ENCODE measurements at places on chromosomes 3 and 15. TPM values are rescaled to one million over a fixed set of nuclear protein-coding genes. Genes with fewer than 3 reads are reported as not detected.
A peak's percentile ranks its signal among the peaks of the same experiment; 100 is the strongest.

The SPATA12 gene
- 0.57 TPM for total RNA-seq

The SYNPR gene
- total RNA-seq, result not detected

The SMCO1 gene
- total RNA-seq, result not detected

The CLDN18 gene
- total RNA-seq, result not detected

The COL8A1 gene
- 6.6 TPM for total RNA-seq

The TPRG1 gene
- 1.9 TPM for total RNA-seq

The SPINK8 gene
- total RNA-seq, result not detected

The DNASE1L3 gene
- total RNA-seq, result not detected

The CCR5 gene
- total RNA-seq, result not detected

The SPESP1 gene
- total RNA-seq, result not detected

The PLD1 gene
- total RNA-seq, result 32.5 TPM

GRCh38 chr3:122609798-122610559 is 32.5 kb downstream of the PARP15 start:
- no peaks in the 10 kb centered on the region for H3K36me3 ChIP-seq
- H3K27ac ChIP-seq, result peak overlapping the region; percentile 36
- no peaks in the 10 kb centered on the region for H3K27me3 ChIP-seq
- H3K4me3 ChIP-seq, result peak overlapping the region; percentile 15
- DNase-seq, result no peak
- H3K4me1 ChIP-seq, result peaks cover 7% of the 10 kb centered on the region

- H3K27ac ChIP-seq, result no peak overlapping the region
- no peak overlapping the region for H3K4me3 ChIP-seq
- no peaks in the 10 kb centered on the region for H3K36me3 ChIP-seq
- no peaks in the 10 kb centered on the region for H3K4me1 ChIP-seq
Measured at GRCh38 chr3:88000853-88001252, 58.0 kb downstream of the CGGBP1 start.

- H3K27ac ChIP-seq, result no peak overlapping the region
- no peaks in the 10 kb centered on the region for H3K27me3 ChIP-seq
Measured at GRCh38 chr3:8599146-8599545, 45.5 kb downstream of the SSUH2 start.

GRCh38 chr3:59549962-59550361 is 500.1 kb upstream of the CFAP20DC start:
- H3K4me1 ChIP-seq, result no peaks in the 10 kb centered on the region
- DNase-seq, result no peak
- no peak overlapping the region for H3K27ac ChIP-seq
- no peak overlapping the region for H3K4me3 ChIP-seq

- no peak for DNase-seq
- no peaks in the 10 kb centered on the region for H3K36me3 ChIP-seq
- no peak overlapping the region for H3K27ac ChIP-seq
- H3K4me3 ChIP-seq, result no peak overlapping the region
Measured at GRCh38 chr15:59439576-59439975, 1.6 kb downstream of the FAM81A start.

DNA sequence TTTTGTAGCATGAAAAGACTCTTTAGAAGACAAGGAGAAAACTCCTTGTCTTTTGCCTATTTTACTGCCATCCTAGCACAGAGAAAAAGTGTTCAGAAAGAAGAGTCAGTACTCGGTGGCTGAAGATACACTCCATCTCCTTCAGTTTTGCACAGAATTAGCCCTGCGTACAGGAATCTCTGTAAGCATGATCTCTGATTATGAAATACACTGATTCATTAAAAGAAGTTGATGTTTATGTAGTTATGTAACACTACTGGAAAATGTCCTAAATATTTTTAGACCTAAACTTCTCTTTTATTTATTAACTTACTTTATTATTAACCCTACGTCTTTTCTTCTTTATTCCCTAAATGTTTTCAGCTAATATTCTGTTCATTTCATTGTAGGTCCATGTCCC is 138.4 kb downstream of the LEKR1 start:
- no peaks in the 10 kb centered on the region for H3K4me1 ChIP-seq
- DNase-seq, result no peak
- no peak overlapping the region for H3K27ac ChIP-seq
- no peaks in the 10 kb centered on the region for H3K27me3 ChIP-seq

GRCh38 chr3:122969585-122970469 is 57.7 kb downstream of the SEMA5B start:
- peak overlapping the region; percentile 70 for H3K27ac ChIP-seq
- H3K36me3 ChIP-seq, result no peaks in the 10 kb centered on the region
- no peak overlapping the region for H3K4me3 ChIP-seq
- DNase-seq, result peak; percentile 85

DNA sequence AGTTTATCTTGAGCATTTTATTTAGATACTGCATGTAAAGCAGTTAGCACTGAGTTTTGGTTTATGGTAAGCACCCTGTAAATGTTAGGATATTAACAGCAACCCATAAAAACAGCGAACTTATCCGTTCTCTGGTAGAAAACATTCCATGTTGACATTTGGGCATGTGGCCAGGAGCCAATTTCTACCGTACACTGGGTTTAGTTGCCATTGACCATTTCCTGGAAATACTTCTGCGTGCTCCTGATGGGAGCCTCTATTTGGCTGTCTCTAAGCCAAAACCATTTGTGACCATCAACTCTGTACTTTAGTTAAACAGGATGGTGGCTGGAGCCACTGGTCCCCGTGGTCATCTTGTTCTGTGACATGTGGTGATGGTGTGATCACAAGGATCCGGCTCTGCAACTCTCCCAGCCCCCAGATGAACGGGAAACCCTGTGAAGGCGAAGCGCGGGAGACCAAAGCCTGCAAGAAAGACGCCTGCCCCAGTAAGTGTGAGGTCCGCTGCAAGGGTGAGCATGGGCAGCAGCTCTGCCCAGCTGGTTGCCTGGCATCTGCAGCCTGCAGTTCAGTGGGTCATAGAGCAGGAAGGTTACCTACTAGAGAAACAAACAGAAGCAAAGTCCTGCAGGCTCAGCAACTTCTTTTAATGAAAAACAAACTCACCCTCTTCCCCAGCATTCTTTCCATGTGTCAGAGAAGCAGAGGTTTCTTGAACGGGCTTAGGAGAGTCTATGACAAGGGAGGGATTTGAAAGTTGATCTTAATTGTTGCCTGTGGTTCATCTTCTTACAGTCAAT is 7.1 kb downstream of the THBS1 start:
- H3K27ac ChIP-seq, result no peak overlapping the region
- H3K36me3 ChIP-seq, result peaks cover 36% of the 10 kb centered on the region
- H3K27me3 ChIP-seq, result no peaks in the 10 kb centered on the region
- no peaks in the 10 kb centered on the region for H3K4me1 ChIP-seq
- DNase-seq, result no peak
- H3K4me3 ChIP-seq, result no peak overlapping the region

- H3K36me3 ChIP-seq, result no peaks in the 10 kb centered on the region
- H3K27me3 ChIP-seq, result no peaks in the 10 kb centered on the region
- H3K27ac ChIP-seq, result no peak overlapping the region
Measured at GRCh38 chr3:195224156-195224979, 46.6 kb downstream of the XXYLT1 start.

DNA sequence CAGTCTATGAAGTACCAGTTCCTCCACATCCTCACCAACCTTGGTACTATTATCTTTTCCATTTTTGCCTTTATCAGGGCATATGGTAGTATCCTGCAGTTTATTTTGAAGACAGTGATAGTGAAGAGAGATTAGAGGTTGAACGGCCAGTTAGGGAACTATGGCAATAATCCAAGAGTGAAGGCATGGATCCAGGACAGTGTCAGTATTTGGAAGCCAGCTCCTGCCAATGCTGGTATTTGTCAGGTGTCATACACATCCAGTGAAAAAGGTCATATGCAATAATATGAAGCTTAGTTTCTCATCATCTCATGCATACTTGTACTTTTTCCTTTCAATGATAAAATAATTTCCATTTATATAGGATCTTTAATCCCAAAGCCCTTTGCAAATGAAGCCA is 56.8 kb upstream of the KCNMB2 start:
- DNase-seq, result no peak
- no peaks in the 10 kb centered on the region for H3K36me3 ChIP-seq
- no peak overlapping the region for H3K4me3 ChIP-seq
- no peak overlapping the region for H3K27ac ChIP-seq

- no peaks in the 10 kb centered on the region for H3K36me3 ChIP-seq
- DNase-seq, result no peak
- peaks cover 18% of the 10 kb centered on the region for H3K4me1 ChIP-seq
- H3K4me3 ChIP-seq, result no peak overlapping the region
- H3K27ac ChIP-seq, result no peak overlapping the region
Measured at GRCh38 chr3:57784089-57784735, 28.1 kb downstream of the SLMAP start.

DNA sequence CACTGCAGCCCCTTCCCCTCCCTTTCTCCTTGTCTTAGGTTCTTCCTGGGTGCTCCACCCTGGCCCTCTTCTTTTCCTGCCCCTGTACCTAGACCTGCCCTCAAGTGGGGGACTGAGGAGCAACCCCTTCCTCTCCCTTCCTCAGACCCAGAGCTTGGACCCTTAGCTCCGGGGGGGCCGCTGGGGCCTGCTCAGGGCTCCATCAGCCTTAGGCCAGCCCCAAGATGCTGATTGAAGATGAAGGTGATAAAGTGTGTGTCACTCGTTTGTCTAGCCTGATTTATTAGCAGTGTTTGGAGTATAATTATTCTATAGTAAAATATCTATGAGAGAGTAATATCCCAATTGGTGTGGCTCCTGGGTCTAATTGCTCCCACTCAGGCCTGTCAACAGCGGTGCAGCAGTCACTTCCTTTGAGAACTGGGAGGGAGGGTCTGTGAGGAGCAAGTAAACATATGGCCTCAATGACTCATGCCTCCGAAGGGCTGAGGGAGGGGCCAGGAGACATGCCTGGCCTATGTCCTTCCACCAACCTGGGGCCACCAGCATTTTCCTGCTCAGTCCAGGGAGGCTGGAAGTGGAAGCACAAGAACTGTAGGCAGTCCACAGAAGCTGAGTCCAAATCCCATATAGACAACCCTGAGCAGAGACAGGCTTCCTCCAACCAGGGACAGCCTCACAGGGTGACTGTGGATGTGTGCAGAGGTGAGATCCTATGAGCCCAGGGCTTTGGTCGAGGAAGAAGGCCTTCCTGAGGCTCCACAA is 123.2 kb downstream of the DNAJB8 start:
- no peaks in the 10 kb centered on the region for H3K27me3 ChIP-seq
- H3K4me1 ChIP-seq, result peaks cover 17% of the 10 kb centered on the region
- H3K36me3 ChIP-seq, result no peaks in the 10 kb centered on the region
- H3K27ac ChIP-seq, result peak overlapping the region; percentile 28

- no peak overlapping the region for H3K4me3 ChIP-seq
- no peaks in the 10 kb centered on the region for H3K27me3 ChIP-seq
- no peaks in the 10 kb centered on the region for H3K4me1 ChIP-seq
- no peak for DNase-seq
- H3K27ac ChIP-seq, result no peak overlapping the region
Measured at GRCh38 chr15:101426761-101427333, 62.7 kb downstream of the PCSK6 start.

GRCh38 chr3:64621275-64621674 is 66.5 kb downstream of the ADAMTS9 start:
- no peaks in the 10 kb centered on the region for H3K4me1 ChIP-seq
- H3K27ac ChIP-seq, result no peak overlapping the region
- H3K4me3 ChIP-seq, result no peak overlapping the region
- H3K36me3 ChIP-seq, result no peaks in the 10 kb centered on the region

GRCh38 chr15:50190723-50191122 is 8.7 kb downstream of the SLC27A2 start:
- no peaks in the 10 kb centered on the region for H3K27me3 ChIP-seq
- no peaks in the 10 kb centered on the region for H3K36me3 ChIP-seq
- no peak for DNase-seq
- H3K4me1 ChIP-seq, result no peaks in the 10 kb centered on the region
- no peak overlapping the region for H3K27ac ChIP-seq

GRCh38 chr15:94584833-94585244 is 353.5 kb downstream of the MCTP2 start:
- no peak overlapping the region for H3K4me3 ChIP-seq
- H3K36me3 ChIP-seq, result no peaks in the 10 kb centered on the region
- no peaks in the 10 kb centered on the region for H3K4me1 ChIP-seq
- peaks cover 66% of the 10 kb centered on the region for H3K27me3 ChIP-seq
- H3K27ac ChIP-seq, result no peak overlapping the region

- no peak for DNase-seq
- H3K4me1 ChIP-seq, result no peaks in the 10 kb centered on the region
- H3K4me3 ChIP-seq, result no peak overlapping the region
- H3K27ac ChIP-seq, result no peak overlapping the region
- no peaks in the 10 kb centered on the region for H3K36me3 ChIP-seq
- H3K27me3 ChIP-seq, result peaks cover 24% of the 10 kb centered on the region
Measured at GRCh38 chr3:52779011-52779836, 1.8 kb downstream of the ITIH1 start.

GRCh38 chr15:51878446-51879386 is 49.3 kb downstream of the TMOD3 start:
- H3K36me3 ChIP-seq, result peaks cover 11% of the 10 kb centered on the region
- H3K4me3 ChIP-seq, result no peak overlapping the region
- H3K27ac ChIP-seq, result peak overlapping the region; percentile 63
- peaks cover 47% of the 10 kb centered on the region for H3K4me1 ChIP-seq
- no peaks in the 10 kb centered on the region for H3K27me3 ChIP-seq
- DNase-seq, result peak; percentile 85

DNA sequence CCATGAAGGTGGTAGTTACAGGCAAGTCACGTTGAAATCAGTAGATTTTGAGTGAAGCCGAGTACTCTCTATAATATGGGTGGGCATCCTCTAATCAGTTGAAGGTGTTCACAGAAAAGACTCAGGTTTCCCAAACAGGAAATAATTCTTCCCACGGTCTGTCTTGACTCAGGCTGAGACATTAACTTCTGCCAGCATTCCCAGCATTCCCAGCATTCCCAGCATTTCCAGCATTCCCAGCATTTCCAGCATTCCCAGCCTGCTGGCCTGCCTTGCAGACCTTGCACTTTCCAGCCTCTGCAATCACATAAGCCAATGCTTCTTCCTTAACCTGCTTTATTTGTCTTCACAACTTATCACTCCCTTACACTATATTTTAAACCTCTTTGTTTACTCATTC is 542.3 kb upstream of the ROBO2 start:
- H3K27ac ChIP-seq, result no peak overlapping the region
- no peaks in the 10 kb centered on the region for H3K4me1 ChIP-seq
- no peaks in the 10 kb centered on the region for H3K27me3 ChIP-seq
- no peak overlapping the region for H3K4me3 ChIP-seq

DNA sequence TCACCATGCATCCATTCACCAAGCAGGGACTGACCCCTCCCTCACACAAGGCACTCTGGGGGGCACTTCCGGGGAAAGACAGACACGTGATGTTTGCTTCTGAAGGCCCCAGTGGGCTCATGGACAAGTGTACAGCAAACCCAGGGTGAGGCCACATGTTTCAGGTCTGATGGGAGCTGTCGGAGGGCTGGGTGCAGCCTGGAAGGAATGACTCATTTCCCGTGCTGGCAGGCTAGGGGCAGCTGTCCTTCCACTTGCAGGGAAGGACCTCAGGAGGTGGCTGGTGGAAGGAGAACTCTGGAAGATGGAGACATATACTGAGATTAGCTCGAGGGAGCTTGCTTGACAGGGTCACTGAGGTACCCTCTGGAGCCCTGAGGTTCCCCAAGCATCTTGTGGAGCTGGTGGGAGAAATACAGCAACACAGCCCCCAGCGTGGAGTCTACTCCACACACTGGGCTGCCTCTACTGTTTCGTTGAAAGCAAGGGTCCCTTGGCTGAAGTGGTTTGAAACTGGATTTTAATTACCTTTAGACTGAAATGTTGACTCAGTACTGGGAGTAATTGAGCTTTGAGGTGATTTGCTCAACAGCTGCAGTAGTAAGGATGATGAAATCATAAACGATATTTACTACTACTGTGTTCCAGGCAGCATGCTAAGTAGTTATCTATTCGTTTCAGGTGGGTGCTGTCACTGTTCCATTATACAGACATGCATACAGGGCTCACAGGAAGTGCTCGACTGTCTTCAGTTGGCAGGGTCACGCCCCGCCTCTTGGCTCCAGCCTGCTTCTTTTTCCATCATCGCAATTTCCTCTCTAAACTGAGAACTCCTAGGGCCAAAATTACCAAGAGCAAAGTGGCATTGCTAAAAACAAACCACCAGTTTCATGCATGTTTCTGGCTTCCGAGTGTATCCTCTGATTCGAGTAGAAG is 230.4 kb downstream of the ADAMTS17 start:
- peak overlapping the region; percentile 44 for H3K27ac ChIP-seq
- H3K4me3 ChIP-seq, result no peak overlapping the region
- H3K4me1 ChIP-seq, result peaks cover 16% of the 10 kb centered on the region
